ENCODE measurements at places on chromosomes 2 and 18.

- DNase-seq = peak; percentile 94
Observed at GRCh38 chr2:37326285-37326684, 1.7 kb upstream of the PRKD3 start.

DNA sequence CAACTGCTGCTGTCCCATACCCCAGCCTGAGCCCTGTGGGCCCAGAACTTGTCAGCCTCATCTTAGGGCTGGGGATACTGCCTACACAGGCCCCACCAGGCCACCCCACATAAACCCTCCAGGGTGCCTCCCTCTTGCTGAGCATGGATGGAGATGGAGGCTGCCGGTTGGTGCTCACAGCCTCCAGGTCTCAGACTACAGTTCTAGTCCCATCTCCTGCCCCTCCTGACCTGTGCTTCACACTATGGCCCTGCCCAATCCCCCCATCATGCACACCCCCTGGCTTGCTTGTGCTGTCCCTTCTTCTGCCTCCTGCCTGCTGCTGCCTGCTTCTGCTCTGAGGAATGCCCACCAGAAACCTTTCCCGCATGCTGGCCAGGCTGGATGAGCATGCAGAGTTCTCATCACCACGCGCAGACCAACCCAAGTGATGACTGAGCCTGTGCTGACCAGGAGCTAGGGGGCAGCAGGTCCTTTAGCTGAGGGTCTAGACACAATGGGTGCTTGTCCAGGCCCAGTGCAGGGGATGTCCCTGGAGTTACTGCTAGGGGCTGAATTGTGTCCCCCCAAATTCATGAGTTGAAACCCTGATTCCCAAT, 138.4 kb upstream of the HS6ST1 start:
- DNase-seq = no peak

DNA sequence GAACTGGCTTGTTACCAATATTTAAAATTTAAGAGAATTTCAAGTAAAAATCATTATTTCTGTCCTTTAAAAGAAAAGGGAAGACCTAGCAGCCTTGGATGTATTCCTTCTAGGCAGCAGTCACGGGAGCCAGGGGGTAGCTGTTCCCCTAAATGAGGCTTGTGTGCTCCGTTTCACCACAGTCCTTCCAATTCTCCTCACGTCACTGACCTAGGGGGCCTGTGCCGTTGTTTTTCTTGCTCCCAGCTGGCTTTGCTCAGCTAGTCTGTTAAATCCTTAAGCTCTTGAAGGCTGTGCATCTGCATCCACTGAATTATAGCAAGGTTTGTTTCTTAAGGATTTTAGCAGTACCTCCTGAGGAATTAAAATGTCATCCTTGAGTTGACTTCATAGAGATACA, 9.9 kb downstream of the KLHL23 start:
- no peak for DNase-seq

DNA sequence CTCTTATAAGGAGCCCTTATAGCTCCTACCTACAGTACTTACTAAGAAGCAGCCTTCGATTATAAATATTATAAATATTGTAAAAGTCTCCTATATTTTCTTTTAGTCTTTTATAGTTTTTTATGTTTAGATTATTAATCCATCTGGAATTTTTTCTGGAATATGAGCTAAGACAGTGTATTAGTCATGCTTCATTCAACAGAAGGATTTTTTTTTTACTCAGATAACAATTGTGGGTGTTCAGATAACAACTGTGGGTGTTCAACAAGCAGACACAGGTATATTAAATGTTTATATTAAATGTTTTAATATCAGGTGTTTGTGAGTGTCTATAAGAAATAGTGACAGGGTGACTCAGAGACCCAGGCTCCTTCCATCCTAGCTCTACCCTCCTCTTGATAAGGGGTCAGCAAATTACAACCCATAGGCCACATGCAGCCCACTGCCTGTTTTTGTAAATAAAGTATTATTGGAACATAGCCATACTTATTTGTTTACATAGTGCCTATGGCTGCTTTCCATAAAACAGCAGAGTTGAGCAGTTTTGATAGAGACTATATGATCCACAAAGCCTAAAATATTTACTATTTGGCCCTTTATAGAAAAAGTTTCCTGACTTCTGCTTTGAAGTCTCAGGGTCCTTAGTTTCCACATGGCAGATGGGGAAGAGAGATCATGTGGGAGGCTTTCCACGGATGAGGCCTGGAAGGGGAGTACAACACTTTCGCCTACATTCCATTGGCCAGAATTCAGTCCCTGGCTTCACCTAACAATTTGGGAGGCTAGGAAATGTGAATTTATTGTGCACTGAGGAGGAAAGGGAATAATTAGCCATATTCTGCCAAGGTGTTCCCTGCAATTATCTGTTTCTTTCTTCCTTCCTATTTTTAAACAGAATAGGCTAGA, 4.3 kb upstream of the SPATS2L start:
- DNase-seq = no peak

- no peak for DNase-seq
Observed at GRCh38 chr2:172846551-172846950, 110.9 kb downstream of the RAPGEF4 start.

- no peak for DNase-seq
Observed at GRCh38 chr2:177542396-177542795, 149.8 kb downstream of the AGPS start.

DNA sequence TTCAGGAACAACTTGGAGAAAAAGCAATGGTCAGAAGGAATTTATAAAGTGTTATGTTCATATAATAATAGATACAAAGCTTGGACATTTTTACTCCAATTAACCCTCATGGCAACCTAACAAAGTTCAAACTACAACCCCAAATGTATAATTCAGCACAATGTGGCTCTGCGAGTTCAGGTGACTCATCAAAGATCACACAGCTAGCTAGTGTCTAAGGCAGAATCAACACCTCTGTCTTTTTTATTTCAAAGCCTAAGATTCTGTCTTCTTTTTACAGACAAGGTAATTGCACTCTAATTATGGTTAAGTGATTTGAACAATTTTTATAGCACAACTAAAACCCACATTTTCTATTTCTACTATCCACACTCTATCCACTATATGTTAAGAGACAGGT, 90.5 kb downstream of the CHST9 start:
- no peak for DNase-seq
